ENCODE measurements at places on chromosomes 7 and 10. TPM values are rescaled to one million over a fixed set of nuclear protein-coding genes. Genes with fewer than 3 reads are reported as not detected.
A peak's percentile ranks its signal among the peaks of the same experiment; 100 is the strongest.

DNA sequence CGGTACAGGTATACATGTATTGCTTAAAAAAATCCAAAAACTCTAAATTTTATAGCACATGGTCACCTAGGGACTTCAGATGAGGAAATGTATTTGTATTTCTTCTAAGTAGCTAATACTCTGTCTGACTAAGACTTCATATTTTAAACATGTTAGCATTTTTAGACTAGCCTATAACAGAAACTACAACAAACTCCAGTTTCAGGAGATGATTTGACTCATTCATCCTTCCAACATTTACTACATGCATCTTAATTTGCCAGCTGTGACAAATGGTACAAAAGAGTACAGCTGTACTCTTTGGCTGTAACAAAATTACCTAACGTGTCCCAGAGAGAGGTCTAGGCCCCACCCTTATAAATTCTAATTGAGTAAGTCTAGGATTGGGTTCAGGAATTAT, 22.2 kb downstream of the TMEM209 start:
- H3K36me3 ChIP-seq = no peaks in the 10 kb centered on the region
- no peaks in the 10 kb centered on the region for H3K4me1 ChIP-seq
- no peaks in the 10 kb centered on the region for H3K27me3 ChIP-seq
- H3K4me3 ChIP-seq = no peak overlapping the region
- H3K27ac ChIP-seq = no peak overlapping the region

DNA sequence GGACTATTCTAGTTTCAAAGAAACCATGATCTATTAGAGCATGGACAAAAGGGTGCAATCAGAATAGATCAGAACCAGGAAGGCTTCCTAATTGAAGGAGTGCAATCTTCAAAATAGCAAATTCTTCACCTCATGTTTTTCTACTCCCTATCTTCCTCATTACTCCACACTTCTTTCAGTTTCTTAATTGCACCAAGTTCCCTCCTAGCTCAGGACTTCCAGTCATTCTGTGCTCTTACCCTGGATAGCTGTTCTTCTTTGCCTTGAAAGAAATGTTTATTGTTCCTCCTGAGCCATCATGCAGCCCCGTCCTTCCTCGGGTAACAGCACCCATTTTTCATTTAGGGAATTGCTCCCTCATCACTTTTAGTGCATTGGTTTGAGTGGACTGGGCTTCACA, 23.1 kb downstream of the TRPV5 start:
- no peaks in the 10 kb centered on the region for H3K27me3 ChIP-seq
- H3K4me1 ChIP-seq = no peaks in the 10 kb centered on the region
- H3K27ac ChIP-seq = no peak overlapping the region
- DNase-seq = no peak
- no peaks in the 10 kb centered on the region for H3K36me3 ChIP-seq

- no peak for DNase-seq
- no peaks in the 10 kb centered on the region for H3K36me3 ChIP-seq
- no peak overlapping the region for H3K27ac ChIP-seq
- no peak overlapping the region for H3K4me3 ChIP-seq
- H3K27me3 ChIP-seq = no peaks in the 10 kb centered on the region
Measured at GRCh38 chr10:104666106-104666505, 25.0 kb downstream of the SORCS3 start.

GRCh38 chr7:103349805-103350204, 2.4 kb downstream of the PSMC2 start:
- H3K4me1 ChIP-seq = peaks cover 22% of the 10 kb centered on the region
- H3K4me3 ChIP-seq = peak overlapping the region; percentile 65
- no peak overlapping the region for H3K27ac ChIP-seq
- H3K27me3 ChIP-seq = no peaks in the 10 kb centered on the region
- no peak for DNase-seq

- peak; percentile 40 for DNase-seq
- no peak overlapping the region for H3K4me3 ChIP-seq
- H3K27me3 ChIP-seq = peaks cover 82% of the 10 kb centered on the region
- H3K4me1 ChIP-seq = peaks cover 10% of the 10 kb centered on the region
Measured at GRCh38 chr10:99232360-99232999, 3.2 kb downstream of the HPSE2 start.

DNA sequence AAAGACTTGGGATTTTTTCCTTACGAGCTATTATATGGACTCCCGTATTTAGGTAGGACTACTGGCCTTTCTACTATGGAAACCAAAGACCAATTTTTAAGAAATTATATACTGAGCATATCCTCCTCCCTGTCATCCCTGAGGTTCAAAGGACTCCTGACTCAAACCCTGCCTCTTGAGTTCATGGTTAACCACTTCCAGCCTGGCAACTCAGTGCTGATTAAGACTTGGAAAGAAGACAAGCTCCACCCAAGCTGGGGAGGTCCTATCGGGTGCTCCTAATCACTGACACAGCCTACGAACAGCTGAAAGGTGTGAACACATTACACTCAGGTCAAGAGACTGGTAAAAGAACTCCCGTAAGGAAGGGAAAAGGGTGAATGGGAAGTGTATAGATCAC, 66.8 kb downstream of the LYZL2 start:
- no peak for DNase-seq
- H3K36me3 ChIP-seq = no peaks in the 10 kb centered on the region
- H3K4me3 ChIP-seq = no peak overlapping the region

DNA sequence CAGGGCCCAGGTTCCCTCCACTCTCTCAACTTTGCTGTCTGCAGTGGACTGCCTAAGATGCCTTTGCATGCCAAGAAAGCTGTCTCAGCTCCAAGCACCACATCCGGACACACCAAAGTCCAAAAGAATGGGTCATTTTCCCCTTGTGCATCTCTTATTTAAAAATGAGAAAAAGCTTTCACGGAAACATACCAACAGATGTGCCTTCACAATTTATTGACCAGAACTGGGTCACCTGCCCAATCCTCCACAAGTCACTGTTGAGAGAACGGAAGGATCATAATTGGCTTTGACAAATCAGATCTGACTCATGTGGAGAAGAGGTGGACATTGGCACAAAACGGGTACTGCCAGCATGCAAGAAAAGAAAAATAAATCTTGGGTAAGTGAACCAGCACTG, 258.3 kb downstream of the SNX13 start:
- DNase-seq = no peak
- no peak overlapping the region for H3K4me3 ChIP-seq
- no peak overlapping the region for H3K27ac ChIP-seq
- no peaks in the 10 kb centered on the region for H3K36me3 ChIP-seq
- H3K4me1 ChIP-seq = peaks cover 18% of the 10 kb centered on the region

DNA sequence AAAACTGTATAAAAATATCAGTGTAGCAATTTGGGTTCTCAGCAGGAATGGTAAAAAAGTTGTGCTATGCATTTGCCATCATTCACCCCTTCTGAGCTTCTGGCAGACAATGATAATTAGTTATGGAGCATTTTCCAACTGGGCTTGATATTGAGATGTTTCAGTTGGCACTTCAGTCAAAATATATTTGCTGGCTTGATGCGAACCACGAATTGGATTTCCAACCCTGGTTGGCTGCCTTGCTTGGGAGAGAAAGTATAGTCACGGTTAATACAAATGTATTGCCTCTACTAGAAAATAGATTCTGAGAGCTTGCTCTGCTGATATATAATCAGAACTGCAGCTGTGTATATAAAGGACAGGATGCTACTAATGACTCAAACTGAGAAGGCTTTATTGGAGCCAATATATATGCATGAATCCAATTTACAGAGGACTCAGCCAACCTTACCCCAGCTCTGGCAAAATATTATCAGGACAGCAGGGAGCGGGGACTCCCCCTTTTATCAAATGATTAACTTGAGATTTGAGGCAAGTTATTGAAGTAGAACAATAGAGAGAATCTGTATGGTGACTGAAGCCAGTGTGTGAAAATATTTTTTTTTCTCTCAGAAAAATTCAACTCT, 219.8 kb upstream of the SMIM30 start:
- H3K4me3 ChIP-seq = no peak overlapping the region
- no peaks in the 10 kb centered on the region for H3K27me3 ChIP-seq
- H3K4me1 ChIP-seq = no peaks in the 10 kb centered on the region
- H3K27ac ChIP-seq = no peak overlapping the region
- DNase-seq = no peak

GRCh38 chr10:55476129-55476528, 675.1 kb upstream of the PCDH15 start:
- H3K27ac ChIP-seq = no peak overlapping the region
- no peak overlapping the region for H3K4me3 ChIP-seq
- H3K36me3 ChIP-seq = no peaks in the 10 kb centered on the region
- DNase-seq = no peak
- H3K4me1 ChIP-seq = no peaks in the 10 kb centered on the region
- H3K27me3 ChIP-seq = no peaks in the 10 kb centered on the region

- no peaks in the 10 kb centered on the region for H3K36me3 ChIP-seq
- no peaks in the 10 kb centered on the region for H3K27me3 ChIP-seq
- H3K27ac ChIP-seq = no peak overlapping the region
- no peak for DNase-seq
- peaks cover 46% of the 10 kb centered on the region for H3K4me1 ChIP-seq
- H3K4me3 ChIP-seq = no peak overlapping the region
Measured at GRCh38 chr10:63430999-63431356, 34.8 kb downstream of the JMJD1C start.

- DNase-seq = no peak
- H3K4me3 ChIP-seq = no peak overlapping the region
- no peaks in the 10 kb centered on the region for H3K27me3 ChIP-seq
- no peaks in the 10 kb centered on the region for H3K36me3 ChIP-seq
- no peaks in the 10 kb centered on the region for H3K4me1 ChIP-seq
- no peak overlapping the region for H3K27ac ChIP-seq
Measured at GRCh38 chr7:82599895-82600294, 156.3 kb upstream of the CACNA2D1 start.

DNA sequence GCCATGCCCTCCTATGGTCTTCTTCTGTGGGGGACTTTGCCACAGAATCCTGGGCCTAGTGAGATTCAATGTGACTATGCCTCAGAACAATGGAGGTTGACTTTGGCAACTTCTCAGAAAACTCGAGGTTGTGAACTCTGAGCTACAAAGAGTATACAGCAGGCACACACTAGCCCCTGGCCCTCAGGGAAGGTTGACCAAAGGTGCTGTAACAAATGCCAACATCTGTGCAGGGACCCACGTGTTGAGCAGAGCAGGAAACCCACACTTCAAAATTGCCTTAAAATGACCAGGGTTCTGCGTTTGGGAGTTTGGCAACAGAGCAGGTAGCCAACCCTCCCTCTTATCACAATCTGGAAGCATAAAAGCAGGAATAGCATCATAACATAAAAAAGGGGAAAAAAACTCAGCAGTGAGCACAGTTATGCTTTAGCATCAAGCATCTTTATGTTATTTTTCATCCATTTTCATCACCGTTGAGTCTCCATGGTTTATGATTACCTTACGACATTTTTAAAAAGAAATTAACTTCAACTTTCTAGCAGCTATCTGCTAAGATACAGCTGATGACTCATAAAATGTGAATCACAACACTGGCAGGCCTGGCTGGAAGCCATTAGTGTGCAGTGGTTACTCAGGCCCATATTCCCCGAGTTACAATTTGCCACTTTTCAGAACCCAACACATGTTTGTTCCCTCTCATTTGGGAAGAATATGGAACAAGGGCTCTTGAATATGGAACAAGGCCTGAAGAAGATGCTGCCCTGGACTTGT, 11.1 kb downstream of the PRLHR start:
- no peak overlapping the region for H3K27ac ChIP-seq
- H3K4me3 ChIP-seq = no peak overlapping the region
- H3K4me1 ChIP-seq = no peaks in the 10 kb centered on the region
- H3K27me3 ChIP-seq = peaks cover 17% of the 10 kb centered on the region
- H3K36me3 ChIP-seq = no peaks in the 10 kb centered on the region

GRCh38 chr7:98956469-98956868, 78.1 kb downstream of the TRRAP start:
- H3K4me3 ChIP-seq = no peak overlapping the region
- no peak overlapping the region for H3K27ac ChIP-seq
- no peak for DNase-seq
- H3K27me3 ChIP-seq = no peaks in the 10 kb centered on the region
- H3K36me3 ChIP-seq = no peaks in the 10 kb centered on the region

DNA sequence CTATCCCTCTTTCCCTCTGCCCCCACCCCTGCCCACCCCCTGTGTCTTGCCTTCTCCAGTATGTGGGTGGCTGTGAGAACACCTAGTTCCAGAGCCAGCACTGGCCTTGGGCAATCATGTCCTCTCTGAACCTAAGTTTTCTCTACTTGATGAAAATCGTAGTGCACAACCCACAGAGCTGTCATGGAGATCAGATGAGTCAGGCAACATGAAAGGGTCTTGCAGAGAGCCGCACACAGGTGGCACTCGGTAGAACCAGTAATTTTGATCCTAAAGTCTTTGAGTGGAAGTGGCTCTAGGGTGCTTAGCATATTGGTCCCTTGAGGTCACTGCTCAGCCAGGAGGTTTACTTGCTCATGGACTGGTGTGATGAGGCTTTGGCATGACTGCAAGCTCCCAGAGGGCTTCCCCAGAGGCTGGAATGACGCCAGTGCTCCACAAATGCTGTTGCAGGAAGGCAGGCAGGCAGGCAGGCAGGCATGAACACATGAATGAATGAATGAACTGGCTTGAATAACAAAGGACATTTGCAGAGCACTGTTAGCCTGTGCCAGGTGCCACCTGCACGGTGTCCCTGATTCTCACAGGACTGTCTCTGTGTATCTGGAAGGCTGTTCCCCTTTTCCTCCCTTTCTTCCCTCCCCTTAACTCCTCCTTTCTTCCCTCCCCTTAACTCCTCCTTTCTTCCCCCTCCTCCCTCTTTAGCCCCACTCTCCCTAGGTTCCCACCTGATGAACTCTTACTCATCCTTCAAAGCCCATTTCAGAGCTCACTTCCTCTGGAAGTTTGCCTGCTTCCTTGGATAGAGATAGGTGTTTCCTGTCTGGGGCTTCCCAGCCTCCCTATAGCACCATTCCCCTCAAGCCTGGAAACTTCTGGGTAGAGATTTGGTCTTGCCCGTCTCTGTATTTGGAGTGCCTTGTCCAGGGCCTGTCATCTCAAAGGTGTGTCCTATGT, 27.2 kb upstream of the CTBP2 start:
- no peak overlapping the region for H3K4me3 ChIP-seq
- no peak overlapping the region for H3K27ac ChIP-seq
- no peaks in the 10 kb centered on the region for H3K4me1 ChIP-seq
- H3K36me3 ChIP-seq = no peaks in the 10 kb centered on the region
- no peak for DNase-seq
- no peaks in the 10 kb centered on the region for H3K27me3 ChIP-seq

DNA sequence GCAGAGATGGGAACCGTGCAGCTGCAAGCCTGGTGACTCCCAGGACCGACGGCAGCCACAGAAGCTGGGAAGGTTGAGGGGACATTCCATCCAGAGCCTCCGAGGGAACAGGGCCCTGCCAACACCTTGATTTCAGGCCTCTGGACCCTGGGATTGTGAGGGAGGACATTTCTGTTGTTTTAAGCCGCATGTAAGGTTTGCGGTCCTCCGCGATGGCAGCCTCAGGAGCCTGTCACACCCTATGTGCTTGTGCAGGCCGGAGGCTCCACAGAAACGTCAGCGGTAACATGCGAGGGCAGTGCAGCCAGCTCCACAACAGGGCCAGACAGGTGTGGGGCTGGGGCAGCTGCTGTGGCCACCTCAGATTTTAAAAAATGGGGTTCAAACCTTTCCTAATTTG, 144.7 kb upstream of the SHH start:
- H3K36me3 ChIP-seq = no peaks in the 10 kb centered on the region
- no peak overlapping the region for H3K27ac ChIP-seq
- DNase-seq = peak; percentile 59
- no peaks in the 10 kb centered on the region for H3K4me1 ChIP-seq
- H3K4me3 ChIP-seq = no peak overlapping the region

GRCh38 chr7:77271766-77272165, 72.1 kb upstream of the FGL2 start:
- no peak for DNase-seq
- no peaks in the 10 kb centered on the region for H3K36me3 ChIP-seq
- H3K4me1 ChIP-seq = peaks cover 19% of the 10 kb centered on the region
- H3K27ac ChIP-seq = no peak overlapping the region

Gene RPEL1
- 0.12 TPM for total RNA-seq

Gene SLC26A5
- total RNA-seq = 0.84 TPM

Gene TRPV5
- total RNA-seq = not detected

Gene ZNF277
- 19.8 TPM for total RNA-seq

Gene C7orf33
- not detected for total RNA-seq
